ENCODE measurements at places on chromosomes 1 and 21.

DNA sequence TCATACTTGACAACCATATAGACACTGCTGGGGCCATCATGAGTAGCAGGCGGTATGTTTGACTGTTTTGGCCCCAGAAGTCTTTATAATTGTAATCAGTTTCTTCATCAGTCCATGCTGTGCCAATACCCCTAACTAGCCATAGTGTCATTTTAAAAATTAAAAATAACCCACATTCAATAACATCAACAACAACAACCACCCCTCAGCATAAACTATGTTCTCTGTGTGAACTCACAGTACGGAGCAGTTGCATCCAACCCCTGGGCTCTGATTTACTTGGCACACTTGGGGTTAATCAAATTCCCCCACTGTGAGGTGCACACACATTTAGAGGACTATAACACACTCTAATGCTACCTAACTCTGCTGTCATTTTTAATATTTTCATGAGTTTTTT, 553.7 kb downstream of the USP25 start:
- no peak for DNase-seq

GRCh38 chr1:63046539-63046938, 262.6 kb downstream of the ATG4C start:
- DNase-seq: no peak

GRCh38 chr1:219414250-219414649, 198.7 kb downstream of the ZC3H11B start:
- no peak for DNase-seq

- no peak for DNase-seq
Observed at GRCh38 chr21:31566611-31567010, 92.9 kb upstream of the SOD1 start.

DNA sequence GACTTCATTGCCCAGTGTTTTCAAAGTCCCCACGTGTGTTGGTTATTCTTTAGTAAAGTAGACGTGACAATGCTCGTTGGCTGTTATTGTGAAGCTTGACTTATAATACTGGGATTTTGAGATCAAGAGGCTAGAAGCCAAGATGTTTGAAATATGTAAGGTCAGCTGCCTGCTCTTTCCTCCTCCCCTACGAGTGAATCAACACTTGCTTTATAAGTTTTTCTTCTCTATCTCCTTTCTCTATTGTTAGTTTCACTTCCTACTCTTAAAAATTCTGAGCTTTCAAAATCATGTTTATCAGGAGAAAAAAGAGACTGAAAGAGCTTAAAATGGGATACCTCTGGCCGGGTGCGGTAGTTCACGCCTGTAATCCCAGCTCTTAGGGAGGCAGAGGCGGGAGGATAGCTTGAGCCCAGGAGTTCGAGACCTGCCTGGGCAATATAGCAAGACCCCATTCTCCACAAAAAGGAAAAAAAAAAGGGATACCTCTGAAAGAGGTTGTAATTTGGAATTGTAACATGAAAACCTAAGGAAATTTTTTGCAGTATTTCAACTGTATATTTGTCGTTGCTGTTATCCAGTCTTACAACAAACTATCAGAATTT, 72.0 kb downstream of the EPB41 start:
- no peak for DNase-seq

DNA sequence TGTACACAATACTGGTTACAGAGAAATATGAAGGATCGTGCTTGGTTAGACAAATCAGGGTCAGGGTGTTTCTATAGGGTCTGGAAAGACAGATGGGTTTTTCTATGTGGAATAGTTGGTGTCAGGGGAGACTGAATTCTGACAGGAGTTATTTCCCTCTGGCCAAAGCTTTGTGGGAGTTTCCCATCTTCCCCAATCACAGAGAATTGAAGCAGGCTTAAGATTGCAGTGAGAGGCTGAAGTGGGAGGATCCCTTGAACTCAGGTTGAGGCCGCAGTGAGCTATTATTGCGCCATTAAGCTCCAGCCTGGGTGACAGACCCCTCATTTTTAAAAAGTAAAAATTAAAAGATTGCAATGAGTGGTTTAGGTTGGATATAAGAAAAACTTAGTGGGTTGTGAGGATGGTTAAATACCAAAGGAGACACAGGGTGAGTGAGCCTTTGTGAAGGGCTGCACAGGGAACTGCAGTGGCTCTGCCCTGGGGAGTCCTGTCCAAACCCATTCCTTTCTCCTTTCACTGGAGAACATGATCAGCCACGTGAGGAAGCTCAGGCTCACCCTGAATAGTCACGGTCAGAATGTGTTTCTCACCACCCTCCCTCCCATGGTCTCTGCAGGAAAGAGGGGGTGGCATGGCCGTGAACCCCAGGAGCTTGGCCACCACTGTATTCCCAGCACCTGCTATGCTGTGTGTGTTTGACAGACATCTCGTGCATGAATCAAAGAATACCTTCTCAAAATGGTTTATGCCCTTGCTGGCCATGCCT, 101.2 kb downstream of the INTS7 start:
- no peak for DNase-seq

GRCh38 chr1:163195728-163196448, 6.8 kb downstream of the RGS5 start:
- DNase-seq: no peak

GRCh38 chr21:46221664-46222435, 6.7 kb downstream of the LSS start:
- DNase-seq: peak; percentile 22

DNA sequence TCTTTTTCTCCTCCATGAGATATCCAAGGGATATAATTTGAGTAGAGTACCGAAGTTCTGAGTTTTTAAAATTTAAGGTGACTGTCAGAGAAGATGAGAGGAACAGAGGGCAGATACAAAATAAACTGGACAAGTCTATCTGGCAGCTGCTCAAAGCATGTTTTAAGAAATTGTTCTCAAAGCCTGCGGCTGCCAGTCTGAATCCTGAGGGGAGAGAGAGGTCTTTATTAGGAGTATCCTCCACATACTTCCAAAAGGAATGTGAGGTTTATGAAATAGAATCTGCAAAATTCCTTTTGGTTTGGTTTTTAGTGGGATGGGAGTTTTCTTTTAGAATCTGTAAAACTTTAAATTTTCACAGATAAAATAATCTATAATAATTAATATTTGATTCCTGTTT, 41.3 kb downstream of the TTC13 start:
- no peak for DNase-seq

- DNase-seq: no peak
Observed at GRCh38 chr1:212922016-212922415, 28.3 kb upstream of the VASH2 start.

GRCh38 chr1:61271412-61271789, 189.0 kb downstream of the NFIA start:
- DNase-seq: no peak

DNA sequence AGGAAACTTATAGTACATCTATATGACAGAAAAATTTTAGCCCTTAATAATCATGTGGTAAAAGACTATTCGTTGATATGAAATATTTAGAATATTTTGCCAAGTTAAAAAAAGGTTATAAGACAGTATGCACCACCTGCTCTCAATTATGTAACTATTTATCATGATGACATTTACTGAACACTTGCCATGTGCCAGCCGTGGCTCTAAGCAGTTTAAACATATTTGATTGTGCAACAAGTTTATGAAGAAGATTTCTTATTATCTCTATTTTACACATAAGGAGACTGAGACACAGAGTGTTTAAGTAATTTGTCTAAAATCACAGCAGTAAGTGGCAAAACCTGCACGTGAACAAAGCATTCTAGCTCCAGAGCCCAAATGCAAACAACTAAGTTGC, 199.3 kb upstream of the JUN start:
- no peak for DNase-seq

- DNase-seq: peak; percentile 74
Observed at GRCh38 chr1:48026275-48026674, 29.1 kb upstream of the TRABD2B start.

DNA sequence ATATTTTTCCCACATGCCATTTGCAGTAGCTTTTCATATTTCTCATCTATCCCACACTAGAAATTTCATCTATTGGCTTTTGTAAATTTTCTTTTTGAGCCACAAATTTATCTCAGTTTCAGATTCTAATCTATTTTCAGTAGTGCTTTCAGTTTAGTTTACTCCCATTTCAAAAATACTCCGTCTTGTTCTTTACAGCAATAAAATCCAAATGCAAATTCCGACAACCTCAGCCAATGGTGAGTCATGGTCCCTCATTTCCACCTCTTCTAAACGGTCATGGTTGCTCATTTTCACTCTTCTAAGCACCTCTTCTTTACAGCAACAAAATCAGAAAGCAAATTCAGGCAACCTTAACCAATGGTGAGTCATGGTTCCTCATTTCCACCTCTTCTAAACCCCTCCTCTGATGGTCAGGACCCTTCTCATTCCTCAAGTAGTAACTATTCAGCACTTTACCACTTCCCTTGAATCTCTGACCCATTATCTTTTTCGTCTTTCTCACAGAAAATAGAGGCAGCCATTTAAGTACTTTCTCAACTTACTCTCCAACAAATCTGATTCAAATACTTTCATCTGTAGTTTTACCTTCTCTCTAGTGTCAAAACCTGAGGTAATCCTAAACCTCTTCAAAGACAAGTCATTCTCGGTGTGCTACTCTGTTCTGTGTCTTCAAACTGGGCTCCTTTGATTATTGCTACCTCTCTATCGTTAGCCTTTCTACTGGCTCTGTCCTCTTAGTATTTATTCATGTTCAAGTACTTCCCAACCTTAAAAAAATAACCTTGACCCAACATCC, 34.4 kb downstream of the C21orf91 start:
- DNase-seq: no peak

GRCh38 chr1:1014799-1015681, 1.7 kb downstream of the ISG15 start:
- DNase-seq: no peak

- DNase-seq: no peak
Observed at GRCh38 chr1:52588535-52588934, 13.6 kb upstream of the GPX7 start.

DNA sequence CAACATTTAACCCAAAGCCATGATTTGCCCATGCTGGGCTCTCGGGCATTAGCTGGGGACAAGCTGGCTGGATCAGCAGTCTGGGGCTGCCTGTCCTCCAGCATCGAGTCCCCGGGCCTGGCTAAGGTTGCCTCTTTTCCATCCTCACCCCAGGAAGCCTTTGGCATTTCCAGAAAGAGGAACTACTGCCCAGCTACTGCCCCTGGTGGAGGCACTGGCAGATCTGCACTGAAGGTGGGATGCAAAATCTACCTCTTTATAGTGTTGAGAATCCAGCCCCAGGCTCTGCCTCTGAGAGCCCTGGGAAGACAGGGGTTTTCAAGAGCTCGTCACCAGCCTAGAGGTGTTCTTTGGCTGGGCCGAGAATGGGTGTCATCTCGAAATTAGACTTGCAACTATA, 635.9 kb downstream of the MATN1 start:
- no peak for DNase-seq

DNA sequence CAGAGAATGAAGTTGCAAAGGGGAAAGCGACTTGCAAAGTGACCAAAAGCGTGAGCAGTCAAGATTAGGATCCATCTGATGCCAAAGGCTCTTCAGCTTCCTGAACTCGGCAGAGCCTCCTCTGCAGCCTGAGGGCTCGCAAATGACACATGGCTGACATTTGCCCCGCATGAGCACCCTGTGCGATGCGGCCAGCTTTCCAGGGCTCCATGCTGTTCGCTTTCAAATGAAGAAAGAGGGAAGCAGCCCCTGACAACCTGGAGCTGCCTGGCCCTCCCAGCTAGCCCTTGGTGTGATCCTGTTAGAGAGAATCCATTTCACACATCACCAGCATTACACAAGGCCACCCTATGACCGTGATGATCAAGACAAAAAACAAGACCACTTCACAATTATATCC, 20.2 kb upstream of the FAM131C start:
- DNase-seq: no peak

- no peak for DNase-seq
Observed at GRCh38 chr1:64790832-64791487, 46.1 kb downstream of the RAVER2 start.

GRCh38 chr1:47651311-47652089, 213.7 kb downstream of the FOXD2 start:
- DNase-seq: no peak

DNA sequence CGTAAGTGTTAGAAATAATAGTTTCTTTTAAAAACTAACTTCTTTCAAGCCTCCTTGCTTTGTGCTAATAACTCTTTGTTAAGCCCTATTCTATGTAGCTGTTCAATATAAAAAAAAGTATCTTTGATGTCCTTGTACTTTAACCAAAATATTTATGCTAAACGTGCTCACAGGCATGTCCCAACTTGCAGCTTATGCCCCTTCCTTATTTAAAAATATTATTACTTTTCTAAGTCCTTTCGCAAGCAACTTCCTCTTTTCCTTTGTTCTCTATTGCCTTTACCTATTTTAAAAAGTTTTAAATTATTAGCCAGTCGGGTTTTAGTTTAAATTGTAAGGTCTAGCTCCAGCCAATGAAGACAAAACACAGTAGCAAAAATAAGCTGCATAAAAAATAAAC, 43.4 kb upstream of the NBPF3 start:
- no peak for DNase-seq

DNA sequence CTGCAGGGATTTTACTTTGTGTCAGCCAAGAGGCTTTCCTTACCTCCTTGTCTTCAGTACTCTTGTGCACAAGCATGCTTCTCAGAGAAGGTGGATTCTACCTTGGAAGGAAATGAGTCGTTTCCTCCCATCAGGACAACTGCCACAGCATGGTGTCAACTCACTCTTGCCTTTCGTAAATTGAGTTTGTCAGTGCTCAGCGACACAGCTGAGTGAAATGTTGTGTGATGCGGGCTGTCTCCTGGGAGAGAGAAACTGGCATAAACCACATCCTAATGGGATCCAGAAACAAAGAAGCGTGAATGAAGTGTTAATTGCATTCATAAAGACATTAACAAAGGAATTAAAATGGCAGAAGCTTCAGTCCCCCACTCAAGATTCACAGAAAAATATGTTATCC, 51.5 kb upstream of the SLC22A15 start:
- no peak for DNase-seq

- DNase-seq: no peak
Observed at GRCh38 chr21:33959680-33960079, 44.1 kb upstream of the ATP5PO start.

DNA sequence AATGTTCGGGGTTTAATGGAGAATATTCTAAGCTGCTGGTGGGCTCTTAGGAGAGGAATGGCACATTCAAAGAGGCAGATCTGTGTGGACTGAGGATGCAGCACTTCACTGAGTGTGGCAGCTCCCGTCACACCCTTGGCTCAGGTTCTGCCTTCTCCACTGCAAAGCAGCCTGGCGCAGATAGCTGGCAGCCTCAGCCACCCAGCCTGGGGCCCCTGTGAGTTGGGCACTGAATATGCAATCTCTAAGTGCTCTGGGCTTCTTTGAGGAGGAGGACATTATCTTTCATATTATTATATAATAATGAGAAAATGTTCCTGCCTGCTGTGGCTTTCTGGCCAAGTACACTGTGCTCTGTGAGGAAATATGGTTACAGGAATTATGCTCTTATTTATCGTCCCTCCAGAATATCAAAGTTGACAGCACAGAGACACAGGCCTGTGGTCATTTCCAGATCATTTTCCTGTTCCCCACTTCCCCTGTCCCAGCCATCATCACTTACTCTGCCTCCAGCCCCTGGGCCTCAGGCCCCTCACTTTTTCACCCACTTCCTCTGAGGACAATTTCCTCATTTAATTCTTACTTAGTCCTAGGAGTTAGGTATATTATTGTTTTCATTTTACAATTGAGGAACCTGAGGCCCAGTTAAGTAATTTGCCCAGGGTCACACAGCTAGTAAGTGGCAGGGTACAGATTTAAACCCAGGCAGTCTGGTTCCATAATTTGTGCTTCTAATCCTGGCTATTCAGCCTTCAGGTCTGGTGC, 53.6 kb downstream of the MAB21L3 start:
- peak; percentile 22 for DNase-seq

GRCh38 chr1:94609619-94610018, 68.1 kb upstream of the F3 start:
- no peak for DNase-seq

All from gastrocnemius medialis (tissue), 4 donors.